Cerebellar nuclear complex (tissue), 1 donor: ENCODE measurements at places on chromosomes 5 and 9.

DNA sequence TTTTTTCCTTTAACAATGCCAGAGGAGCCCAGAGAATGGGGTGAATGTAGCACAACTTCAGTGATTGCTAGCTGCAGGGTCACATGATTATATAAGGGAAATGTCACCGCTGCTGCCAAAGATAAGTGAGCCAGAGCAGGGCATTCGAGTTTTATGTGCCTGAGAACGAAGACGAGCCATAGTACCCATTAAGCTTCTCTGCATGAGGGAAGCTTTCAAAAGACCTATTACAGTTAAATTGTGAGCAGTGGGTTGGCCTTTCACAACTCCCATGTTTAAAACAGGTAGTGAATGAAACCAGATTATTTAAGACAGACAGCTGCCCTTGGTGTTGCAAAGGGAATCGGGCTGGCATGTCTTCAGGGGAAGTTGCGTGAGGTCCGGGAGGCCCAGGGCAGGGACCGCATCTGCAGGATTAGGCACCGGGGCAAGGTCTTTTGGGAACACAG, 82.4 kb upstream of the TNFAIP8 start:
- no peak for DNase-seq

DNA sequence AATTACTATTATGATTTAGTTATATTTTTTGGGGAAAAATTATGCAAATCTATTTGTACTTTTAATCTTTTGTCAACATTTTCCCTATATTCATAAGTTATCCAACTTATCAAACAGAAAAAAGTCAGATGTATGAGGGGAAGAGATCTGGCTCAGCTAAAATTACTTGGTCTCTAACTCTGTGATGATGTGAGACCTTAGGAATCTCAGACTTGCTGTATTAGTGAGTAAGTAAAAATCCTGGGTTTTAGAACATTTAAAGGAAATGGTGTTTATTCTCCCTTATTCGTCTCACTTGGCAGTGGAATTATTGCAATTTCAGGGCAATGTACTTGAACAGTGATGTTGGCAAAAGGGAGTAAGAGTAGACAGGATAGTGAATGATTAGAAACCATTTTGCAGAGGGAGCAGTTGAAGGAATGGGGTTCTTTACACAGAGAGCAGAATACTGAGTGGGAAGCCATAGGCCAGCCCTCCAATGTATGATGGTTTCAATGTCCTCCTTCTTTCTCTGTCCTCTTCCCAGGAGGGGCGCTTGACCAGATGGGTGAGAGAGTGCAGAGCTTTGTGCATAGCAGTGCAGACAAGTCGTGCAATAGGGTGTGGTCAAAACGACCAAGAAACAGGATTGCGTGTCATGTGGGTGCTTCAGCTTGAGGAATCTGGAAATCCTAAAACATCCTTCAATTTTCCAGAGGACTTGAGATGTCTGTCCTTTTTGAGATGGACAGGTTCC, 91.7 kb downstream of the TENT4A start:
- DNase-seq: no peak

- no peak for DNase-seq
Observed at GRCh38 chr9:18023332-18023731, 444.5 kb downstream of the SH3GL2 start.

GRCh38 chr5:100900142-100900795, 2.8 kb downstream of the ST8SIA4 start:
- DNase-seq: no peak

DNA sequence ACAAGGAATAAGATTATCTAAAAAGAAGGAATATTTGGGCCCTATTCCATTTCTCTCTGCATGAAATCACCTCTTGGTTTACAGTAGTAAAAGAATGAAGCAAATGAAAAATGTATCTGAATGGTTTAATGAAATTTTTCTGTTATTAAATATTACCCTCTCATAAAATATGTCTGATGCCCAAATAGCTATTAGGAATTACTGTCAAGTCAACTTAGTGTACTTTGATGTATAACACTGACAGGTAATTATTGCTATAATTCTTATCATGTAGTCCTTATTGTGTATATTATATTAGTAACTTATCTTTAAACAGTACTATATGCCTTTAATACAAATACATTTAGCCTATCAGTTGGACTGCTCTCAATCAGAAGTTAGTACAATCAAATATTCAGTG, 8.4 kb downstream of the MYOT start:
- no peak for DNase-seq

DNA sequence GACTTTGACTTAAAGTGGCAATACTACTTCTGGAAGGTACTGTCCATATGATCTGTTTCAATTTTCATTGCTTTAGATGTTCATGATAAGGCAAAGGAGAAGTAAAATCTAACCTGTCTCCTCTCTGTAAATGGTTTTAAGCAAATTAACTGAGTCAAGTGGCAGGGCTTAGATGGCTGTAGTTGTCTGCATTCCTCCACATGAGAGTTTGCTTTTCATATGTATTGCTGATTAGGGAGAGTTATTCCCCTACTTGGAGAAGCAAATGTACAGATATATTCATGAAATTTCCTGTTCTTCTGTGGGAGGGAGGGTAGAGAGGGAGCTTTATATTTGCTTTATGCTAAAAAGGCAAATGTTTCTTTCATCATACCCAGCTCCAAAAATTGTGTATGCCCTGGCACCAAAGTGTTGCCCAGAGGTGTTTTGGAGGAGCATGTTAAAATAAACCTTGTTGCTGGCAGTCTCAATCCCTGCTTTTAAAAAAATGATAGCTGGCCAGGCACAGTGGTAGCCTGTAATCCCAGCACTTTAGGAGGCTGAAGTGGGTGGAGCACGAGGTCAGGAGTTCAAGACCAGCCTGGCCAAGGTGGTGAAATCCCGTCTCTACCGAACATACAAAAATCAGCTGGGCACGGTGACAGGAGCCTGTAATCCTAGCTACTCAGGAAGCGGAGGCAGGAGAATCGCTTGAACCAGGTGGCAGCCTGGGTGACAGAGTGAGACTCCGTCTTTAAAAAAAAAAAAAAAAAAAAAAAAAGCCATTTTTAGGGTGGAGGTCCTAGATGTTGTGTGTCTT, 3.5 kb upstream of the LRRTM2 start:
- no peak for DNase-seq

GRCh38 chr9:118693645-118694044, 675.6 kb downstream of the BRINP1 start:
- no peak for DNase-seq

DNA sequence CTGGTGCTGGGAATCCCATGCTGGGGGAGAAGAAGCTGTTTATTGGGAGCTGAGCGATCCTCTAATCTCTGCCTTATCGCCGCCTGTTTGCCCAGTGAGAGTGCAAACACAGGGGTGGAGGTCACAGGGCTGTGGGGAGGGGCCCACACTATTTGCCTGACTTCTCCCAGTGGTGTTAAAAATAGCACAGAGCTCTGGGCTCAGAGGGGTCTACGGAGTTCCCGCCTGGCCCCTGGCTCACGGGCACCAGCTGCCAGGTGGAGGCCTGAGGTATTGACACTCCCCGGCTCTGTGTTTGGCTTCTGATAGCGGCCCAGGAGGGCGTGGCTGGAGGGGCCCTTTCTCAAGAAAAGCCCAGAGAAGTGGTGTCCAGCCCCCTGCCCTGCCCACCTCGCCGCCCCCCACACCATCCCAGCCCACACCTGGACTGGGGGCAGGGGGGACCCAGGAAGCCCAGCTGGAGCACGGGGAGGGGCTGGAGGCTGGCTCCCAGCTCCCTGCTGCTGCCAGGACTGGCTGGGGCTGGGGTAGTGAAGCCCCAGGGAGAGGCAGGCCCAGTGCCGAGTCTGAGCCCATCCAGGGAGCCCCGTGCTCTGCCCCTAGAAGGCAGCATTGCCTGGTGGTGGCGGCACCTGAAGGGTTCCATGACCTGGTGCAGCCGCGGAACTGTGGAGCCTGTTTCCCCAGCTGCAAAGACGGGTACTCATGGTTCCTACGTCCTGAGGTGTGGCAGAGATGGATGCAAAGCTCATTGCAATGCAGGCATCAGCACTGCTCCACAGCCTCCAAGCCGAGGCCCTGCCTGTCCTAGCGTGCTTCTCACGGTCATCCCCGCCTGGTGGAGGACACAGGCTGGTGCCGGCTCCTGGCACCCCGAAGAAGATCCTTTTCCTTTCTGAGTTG, 35.7 kb upstream of the EGFL7 start:
- DNase-seq: no peak
